ENCODE measurements at places on chromosomes 2 and 18.

DNA sequence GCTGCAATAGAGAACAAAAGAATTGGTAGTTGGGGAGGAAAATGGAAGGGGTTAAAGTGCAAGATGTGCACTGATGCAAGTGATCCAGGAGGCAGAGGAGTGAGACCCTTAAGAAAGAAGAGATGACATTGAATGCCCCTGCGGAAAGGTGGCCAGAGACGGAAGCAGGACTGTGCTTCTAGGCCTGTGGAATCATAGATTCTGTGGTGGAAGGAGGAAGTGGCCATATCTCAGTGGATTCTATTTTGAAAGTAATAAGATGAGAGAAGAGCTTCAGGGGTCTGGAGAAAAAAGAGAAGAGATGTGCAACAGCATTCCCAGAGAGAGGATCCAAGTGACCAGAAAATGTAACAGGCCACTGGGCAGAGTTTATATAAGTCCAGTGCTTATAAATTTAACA, 18.6 kb upstream of the GYPC start:
- no peak for DNase-seq

- peak; percentile 80 for DNase-seq
Observed at GRCh38 chr2:158099716-158100115, 2.0 kb upstream of the UPP2 start.

DNA sequence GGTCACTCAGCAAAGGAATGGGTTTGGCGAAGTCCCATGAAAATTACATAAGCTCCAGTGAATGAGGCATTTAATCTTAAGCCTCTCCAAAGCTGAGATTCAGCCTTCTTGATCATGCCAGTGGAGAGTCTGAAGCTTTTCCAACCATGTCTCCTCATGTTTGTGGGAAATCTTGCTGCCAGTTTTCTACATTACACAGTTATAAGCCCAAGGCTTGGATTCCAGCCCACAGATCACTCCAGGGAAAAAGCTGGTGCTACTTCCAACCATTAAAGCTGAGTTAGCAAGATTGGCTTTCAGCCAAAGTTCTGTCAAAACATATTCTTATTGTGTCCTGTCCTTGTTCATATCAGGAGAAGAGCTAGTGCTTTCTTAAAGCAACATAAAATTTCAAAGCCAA, 293.8 kb downstream of the LRRTM4 start:
- DNase-seq: no peak

GRCh38 chr2:105739426-105739825, 5.3 kb upstream of the NCK2 start:
- no peak for DNase-seq

- no peak for DNase-seq
Observed at GRCh38 chr2:19846030-19846429, 55.8 kb downstream of the TTC32 start.

Measured in ACHN (cell line).